ENCODE measurements at places on chromosomes 16 and 17.
A peak's percentile ranks its signal among the peaks of the same experiment; 100 is the strongest.

GRCh38 chr17:47214931-47215330 is 5.8 kb downstream of the MYL4 start:
- DNase-seq: no peak

DNA sequence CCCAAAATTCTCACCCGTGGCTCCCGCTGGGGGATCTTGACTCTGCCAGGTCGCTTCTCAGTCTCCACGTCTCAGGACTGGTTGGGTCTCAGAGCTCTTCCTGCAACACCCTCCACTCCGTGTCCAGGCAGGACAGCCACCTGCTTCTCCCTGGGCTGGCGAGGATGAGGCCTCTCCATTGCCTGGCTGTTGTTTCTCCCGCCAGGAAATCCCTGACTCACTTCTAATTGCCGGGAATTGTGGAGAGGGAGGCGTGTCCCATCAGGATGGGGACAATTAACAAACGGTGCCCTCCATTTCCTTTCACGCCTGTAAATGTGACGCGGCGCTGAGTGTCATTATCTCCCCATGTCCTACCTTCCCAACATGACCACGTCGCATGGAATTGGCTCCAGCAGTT is 204.5 kb downstream of the RBFOX3 start:
- DNase-seq: no peak

GRCh38 chr16:47026947-47027346 is 53.5 kb upstream of the DNAJA2 start:
- DNase-seq: no peak

GRCh38 chr17:72617557-72617956 is 474.9 kb downstream of the SLC39A11 start:
- no peak for DNase-seq

- no peak for DNase-seq
Measured at GRCh38 chr17:45314741-45315647, 1.8 kb downstream of the MAP3K14 start.

- DNase-seq: no peak
Measured at GRCh38 chr17:57861000-57861789, 11.4 kb upstream of the MRPS23 start.

GRCh38 chr17:82551779-82552457 is 32.4 kb downstream of the FOXK2 start:
- peak; percentile 54 for DNase-seq

DNA sequence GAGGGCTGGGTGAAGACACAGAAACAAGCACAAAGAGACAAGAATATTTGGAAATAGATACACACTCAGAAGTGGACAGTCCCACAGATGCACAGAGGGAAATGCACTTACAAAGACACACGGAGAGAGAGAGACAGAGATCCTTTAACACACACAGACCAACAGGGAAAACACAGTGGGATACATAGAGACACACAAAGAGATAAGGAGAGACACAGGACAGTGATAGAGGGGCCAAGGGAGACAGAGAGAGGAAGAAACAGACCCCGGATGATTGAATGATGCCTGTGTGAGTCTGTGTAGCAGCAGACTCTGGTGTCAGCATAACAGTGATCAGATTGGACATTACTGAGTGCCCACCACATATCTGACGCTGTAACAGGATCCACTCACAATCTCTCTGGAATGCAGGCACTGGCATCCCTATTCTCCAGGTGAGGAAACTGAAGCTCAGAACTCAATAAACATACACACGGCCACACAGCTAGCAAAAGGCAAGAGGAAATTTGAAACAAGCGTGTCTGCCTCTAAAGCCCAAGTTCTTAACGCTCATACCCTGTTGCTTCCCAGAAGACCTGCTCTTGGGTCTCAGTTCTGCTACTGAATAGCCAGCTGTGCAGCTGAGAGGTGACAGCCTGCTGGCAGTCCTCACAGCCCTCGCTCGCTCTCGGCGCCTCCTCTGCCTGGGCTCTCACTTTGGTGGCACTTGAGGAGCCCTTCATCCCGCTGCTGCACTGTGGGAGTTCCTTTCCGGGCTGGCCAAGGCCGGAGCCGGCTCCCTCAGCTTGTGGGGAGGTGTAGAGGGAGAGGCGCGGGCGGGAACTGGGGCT is 186.3 kb upstream of the NLRP1 start:
- no peak for DNase-seq

DNA sequence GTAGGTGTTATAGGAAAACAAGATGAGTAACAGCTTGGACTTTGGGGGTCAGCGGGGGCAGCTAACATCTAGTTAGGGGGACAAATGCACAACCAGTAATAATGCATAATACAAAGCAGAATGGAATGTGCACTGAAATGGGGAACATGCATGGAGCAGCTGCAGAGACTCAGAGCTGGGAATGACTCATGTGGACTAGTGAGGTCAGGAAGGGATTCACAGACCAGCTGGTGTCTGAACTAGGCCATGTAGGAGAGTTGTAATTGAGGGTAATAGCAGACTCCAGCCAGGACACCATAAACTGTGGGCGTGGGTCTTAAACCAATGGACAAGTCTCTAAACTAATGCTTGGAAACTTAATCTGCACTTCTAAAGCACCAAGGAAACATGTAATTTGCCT is 176.8 kb upstream of the ASIC2 start:
- DNase-seq: no peak

DNA sequence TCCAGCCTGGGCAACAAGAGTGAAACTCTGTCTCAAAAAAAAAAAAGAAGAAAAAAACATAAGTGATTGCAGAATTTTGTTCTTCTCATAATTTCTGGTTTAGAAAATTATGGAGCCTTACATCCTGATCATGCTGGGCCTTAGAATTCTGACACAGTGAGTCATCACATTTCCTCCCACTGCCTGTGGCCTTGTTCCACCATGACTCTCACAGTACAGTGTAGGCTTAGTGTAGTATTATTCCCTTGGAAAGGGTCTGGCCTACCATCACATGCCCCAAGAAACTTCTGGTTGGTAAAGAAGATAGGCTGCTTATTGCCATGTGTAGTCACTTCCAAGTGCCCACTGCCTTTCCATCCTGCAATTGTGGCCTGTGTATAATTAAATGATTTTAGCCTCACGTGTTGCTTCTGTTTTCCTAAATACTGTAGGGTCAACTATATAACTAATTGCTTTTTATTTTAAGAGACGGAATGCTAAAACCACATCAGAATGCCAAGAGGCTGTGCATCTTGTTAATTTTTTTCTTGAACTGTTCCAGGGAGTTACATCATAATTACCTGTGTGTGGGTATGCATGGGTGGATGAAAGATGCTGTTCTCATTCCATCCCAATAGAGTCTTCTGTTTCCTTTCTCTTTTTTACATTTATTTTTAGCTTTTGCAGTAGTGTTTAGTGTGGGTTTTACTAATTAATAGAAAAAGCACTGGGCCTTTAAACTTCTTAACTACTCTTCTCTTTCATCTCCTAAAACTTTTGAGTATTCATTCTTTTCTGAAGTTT is 25.9 kb downstream of the OGFOD1 start:
- no peak for DNase-seq

GRCh38 chr17:54971901-54972300 is 3.3 kb downstream of the STXBP4 start:
- no peak for DNase-seq

DNA sequence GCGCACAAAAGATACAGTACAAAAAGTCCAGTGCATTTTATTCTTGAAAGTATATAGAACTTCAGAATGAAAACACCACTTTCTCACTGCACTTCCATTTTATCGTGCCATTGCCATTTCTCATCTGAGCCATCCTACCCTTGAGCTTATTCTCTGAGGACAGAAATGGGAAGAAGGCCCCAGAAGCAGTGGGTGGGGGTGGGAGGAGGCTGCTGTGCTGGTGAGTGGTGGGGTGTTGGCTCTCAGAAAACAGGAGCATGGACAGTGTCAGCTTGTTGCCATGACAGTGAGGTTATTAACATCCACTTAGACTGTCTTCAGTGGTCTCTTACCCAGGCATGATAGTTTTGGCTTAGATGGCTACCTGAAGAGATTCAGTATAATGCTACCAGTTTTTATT is 4.5 kb downstream of the ATMIN start:
- no peak for DNase-seq

DNA sequence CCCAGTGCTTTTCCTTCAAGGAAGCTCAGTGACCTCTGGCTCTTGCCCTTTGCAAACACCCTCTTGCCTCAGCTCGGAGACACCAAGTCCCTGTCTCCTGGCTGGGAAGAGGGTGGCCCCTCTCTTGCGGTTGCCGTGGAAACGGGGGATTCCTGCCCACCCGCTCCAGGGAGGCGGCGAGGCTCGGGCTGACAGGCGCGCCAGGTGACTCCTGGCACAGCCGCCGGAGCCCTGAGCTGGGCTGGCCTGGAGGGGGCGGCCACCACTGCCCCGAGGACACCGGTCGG is 71.4 kb downstream of the ABR start:
- DNase-seq: no peak

GRCh38 chr17:39022924-39023323 is 55.7 kb upstream of the FBXO47 start:
- DNase-seq: no peak

DNA sequence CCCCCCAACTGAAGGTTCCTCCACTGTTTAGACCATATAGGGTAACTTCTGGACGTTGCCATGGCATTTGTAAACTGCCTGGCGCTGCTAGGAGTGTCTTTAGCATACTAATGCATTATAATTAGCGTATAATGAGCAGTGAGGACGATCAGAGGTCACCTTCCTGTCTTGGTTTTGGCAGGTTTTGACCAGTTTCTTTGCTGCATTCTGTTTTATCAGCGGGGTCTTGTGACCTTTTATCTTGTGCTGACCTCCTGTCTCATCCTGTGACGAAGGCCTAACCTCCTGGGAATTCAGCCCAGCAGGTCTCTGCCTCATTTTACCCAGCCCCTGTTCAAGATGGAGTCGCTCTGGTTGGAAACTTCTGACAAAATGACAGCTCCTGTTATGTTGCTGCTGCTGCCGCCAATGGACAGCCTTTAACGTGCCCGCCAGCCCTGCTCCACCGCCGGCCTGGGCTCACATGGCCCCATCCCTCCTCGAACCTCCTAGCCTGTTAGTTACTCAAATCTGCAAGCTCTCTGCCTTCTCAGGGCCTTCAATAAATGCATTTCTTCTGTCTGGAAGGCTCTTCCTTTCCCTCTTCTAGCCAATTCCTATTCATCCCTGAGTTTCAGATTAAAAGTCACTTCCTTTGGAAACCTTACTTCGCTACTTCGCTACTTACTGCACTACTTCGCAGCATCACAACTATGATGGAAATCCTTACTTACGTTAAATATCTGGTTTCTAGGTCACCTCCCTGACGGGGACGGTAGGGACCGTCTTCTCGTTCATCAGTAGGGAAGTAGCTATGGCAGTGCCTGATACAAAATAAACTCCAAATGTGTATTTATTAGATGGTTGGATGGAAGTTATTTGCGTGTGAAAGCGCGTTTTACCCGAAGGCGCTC is 640 bp upstream of the NAGLU start:
- DNase-seq: no peak
